Skin of body (tissue), 3 donors: ENCODE measurements at places on chromosomes 13 and 19.

- no peak for DNase-seq
Observed at GRCh38 chr19:19053508-19054314, 10.1 kb upstream of the SLC25A42 start.

DNA sequence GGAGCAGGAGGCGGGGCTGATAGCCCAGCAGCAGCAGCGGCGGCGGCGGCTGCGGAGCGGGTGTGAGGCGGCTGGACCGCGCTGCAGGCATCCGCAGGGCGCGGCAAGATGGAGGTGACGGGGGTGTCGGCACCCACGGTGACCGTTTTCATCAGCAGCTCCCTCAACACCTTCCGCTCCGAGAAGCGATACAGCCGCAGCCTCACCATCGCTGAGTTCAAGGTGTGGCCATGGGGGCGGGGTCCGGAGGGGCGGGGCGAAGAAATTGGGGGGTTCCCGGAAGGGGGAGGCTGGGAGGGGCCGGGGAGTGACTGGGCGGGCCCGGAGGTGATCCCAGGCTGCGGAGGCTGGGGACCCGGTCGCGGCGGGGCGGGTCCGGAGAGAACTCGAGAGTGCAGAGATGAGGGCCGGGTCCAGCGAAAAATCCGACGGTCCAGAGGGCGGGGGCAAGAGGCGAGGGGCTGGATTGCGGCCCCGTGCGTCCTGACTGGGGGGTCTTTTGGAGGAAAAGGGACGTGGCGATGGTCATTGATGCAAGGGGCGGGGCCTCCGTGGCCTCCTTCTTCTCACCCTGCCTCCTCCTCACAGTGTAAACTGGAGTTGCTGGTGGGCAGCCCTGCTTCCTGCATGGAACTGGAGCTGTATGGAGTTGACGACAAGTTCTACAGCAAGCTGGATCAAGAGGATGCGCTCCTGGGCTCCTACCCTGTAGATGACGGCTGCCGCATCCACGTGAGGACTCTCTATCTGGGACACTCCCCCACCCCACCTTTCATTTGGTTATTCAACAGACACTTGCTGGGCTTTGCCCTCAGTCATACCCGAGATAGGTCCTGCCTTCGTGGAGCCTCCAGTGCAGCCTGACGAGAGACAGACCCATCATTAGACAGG lies at the start of gene TBCB:
TBCB (plus strand) TSS at position 16 of the 891 bp plus-strand sequence; CDS start at position 109, 93 bp downstream.
- DNase-seq = peak; percentile 78

DNA sequence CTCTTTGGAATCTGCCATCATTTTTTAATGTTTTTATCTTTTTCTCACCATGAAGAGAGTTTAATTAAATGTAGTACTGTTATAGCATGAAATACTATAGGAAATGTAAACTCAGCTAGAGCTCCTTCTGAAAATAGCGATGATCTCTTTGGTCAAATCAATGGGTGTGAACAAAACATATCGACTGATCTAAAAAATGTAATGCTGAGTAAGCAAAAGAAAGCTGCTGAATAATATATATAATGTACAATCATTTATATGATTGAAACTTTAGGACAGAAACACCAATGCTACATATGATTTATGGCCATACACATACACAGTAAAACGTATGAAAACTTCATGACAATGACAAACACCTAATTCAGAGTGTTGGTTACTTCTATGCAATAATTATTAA lies 150.8 kb upstream of the TUBA3C start:
- DNase-seq = no peak

- no peak for DNase-seq
Observed at GRCh38 chr13:74570834-74571233, 436.6 kb upstream of the KLF12 start.
